Activated CD8-positive, alpha-beta memory T cell treated with anti-CD3 and anti-CD28 coated beads, Interleukin-2, amount 50 U/mL, for 4 hours (primary cell): ENCODE measurements at places on chromosomes 4 and X.

DNA sequence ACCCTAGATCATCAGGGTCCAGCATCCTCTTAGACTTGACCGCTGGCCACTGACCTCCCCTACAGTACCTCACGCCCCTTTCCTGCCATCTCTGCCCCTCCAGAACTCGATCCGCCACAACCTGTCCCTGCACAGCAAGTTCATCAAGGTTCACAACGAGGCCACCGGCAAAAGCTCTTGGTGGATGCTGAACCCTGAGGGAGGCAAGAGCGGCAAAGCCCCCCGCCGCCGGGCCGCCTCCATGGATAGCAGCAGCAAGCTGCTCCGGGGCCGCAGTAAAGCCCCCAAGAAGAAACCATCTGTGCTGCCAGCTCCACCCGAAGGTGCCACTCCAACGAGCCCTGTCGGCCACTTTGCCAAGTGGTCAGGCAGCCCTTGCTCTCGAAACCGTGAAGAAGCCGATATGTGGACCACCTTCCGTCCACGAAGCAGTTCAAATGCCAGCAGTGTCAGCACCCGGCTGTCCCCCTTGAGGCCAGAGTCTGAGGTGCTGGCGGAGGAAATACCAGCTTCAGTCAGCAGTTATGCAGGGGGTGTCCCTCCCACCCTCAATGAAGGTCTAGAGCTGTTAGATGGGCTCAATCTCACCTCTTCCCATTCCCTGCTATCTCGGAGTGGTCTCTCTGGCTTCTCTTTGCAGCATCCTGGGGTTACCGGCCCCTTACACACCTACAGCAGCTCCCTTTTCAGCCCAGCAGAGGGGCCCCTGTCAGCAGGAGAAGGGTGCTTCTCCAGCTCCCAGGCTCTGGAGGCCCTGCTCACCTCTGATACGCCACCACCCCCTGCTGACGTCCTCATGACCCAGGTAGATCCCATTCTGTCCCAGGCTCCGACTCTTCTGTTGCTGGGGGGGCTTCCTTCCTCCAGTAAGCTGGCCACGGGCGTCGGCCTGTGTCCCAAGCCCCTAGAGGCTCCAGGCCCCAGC, 5.2 kb downstream of the FOXO4 start:
- no peak for DNase-seq

- no peak for DNase-seq
Observed at GRCh38 chr4:24117975-24118374, 228.1 kb upstream of the PPARGC1A start.

- DNase-seq, result no peak
Observed at GRCh38 chr4:188109157-188109755, at the start of gene TRIML2. TRIML2 (minus strand) TSS chr4:188109603; CDS start chr4:188105368, 4,235 bp downstream.

GRCh38 chr4:158625544-158625943, 46.1 kb downstream of the C4orf46 start:
- DNase-seq, result no peak

DNA sequence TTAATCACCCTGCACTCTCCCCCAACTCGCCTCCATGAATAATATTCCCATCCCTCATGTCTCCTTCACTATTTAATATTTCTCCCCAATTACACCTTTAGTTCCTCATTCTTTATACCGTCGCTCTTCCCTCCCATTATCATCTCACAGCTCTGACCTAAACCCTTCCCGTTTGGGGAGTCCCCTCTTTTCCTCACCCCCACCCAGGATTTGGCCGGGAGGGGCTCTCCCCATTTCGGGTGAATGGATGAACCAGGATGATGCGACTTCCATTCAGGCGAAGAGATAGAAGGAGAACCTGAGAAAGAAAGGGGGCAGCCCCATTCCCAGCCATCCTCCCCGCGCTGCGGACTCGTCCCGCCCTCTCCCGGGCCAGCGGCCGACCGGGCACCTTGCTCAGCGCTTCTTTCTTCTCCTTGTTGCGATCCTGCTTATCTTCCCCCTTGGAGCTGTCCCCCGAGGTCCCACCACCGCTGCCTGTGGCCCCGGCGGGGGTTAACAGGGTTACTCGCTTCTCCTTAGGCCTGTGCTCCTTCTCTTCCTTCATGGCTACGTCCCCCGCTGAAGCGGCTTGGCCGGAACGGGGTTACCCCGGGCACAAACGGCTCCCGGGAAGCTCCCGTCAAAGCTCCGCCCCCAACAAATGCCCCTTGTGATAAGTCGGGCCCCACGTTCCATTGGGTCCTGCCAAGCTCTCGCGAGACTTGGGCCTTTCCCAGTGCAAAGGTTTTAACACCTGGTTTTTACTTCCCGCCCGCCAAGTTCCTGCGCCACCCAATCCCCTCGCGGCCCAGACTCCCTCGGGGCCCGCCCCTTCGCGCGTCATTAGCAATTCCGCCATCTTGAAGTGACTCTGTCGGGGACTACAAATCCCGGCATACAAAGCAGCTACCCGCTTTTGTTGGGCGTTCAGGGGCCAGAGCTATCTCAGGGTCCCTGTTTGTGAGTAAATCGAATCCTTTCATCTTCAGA, at the start of gene UPF3B:
UPF3B (minus strand) TSS at position 582 of the 972 bp plus-strand sequence; CDS start at position 547, 35 bp downstream.
- DNase-seq, result peak; percentile 91

DNA sequence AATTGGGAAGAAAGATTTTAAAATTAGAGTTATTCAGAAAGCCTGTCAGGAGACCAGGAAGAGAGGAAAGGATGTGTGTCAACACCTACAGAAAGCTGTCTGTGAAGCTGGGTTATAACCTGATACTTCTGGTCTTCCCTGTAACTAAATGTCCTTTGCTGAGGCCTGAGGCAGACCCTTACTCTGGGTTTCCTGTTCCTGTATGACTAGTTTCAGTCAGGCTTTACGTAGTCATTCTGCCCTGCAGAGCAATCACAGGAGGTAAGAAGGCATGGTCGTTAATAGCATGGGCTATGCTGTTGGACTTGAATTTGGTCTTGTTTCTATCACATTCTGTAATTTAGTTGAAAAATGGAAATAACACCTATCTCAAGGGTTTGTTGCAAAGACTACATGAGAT, 110.5 kb upstream of the IGFBP7 start:
- DNase-seq, result no peak

GRCh38 chrX:97616883-97617530, 733.3 kb downstream of the RPA4 start:
- DNase-seq, result no peak
